ENCODE measurements at places on chromosomes 7 and 10.
A peak's percentile ranks its signal among the peaks of the same experiment; 100 is the strongest.

GRCh38 chr7:7519056-7519455, 16.6 kb downstream of the COL28A1 start:
- no peak for DNase-seq

DNA sequence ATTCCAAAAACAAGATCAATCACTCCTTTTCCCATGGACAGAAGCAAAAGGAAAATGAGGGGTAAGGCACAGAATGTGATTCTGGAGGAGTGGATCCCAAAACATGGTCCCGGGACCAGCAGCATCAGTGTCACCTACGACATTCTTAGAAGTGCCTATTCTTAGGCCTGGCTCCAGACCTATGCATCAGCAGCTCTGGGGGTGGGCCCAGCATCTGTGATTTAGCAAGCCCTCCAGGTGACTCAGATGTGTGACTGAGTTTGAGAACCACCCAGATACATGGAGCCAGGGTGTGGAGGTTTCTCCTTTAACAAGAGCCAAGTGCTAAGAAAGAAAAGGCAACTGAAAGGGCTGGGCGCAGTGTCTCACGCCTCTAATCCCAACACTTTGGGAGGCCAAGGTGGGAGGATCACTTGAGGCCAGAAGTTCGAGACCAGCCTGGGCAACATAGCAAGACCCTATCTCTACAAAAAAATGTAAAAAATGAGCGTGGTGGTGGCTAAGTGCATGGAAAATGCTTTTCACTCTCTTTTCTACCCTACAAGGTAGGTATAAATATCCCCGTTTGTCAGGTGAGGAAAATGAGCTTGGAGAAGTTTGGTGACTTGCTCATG, 17.1 kb upstream of the ARPC1A start:
- DNase-seq, result no peak

DNA sequence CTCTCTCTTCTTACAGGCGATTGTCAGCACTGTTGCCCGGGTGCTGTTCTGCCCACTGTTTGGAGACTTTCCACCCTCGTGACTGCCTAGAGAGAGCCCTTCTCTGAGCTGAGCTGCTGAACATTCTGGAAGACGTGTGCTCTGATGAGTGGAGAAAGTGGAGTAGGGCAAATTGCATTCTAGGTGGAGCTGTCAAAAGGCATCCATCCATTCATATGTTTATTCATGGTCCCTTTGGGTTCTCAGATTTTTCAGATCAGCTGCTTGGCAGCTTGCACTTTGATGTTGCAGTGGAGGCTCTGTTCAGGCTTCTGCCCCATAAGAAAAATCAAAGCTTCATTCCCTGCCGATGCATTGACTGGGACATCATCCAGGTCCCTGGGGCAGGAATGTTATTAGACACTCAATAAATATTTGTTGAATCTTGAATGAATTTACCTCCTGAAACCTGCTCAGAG, 120.7 kb upstream of the EEPD1 start:
- DNase-seq, result no peak

GRCh38 chr10:43322769-43323168, 48.7 kb upstream of the FXYD4 start:
- DNase-seq, result peak; percentile 70

DNA sequence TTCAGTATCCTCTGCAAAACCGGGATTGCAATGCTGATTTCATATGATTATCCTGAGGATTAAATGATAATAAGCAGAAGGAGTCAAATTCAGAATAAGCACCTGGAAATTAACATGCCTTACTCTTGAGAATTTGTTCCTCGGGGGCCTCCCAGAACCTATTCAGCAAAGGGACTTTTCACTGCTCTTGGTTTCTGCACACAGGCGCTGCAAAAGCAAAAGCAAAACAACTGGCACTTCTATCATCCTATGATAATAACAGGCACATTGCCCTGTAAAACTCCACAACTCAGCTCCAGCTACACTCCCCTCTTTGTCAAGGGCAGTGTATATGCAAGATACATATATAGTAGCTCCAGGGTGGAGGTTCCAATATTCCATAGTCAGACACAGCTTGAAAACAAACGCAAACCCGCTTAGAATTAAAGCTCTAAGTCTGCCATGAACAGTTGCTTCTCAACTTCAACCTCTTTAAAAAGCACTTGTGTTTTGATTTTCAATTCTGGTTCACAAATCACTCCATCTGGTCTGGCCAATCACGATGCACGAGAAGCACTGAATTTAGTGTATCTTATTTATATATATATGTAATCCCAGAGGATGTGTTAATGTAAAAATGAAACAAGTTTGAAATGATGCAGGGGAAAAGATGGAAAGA, 119.9 kb upstream of the PTER start:
- no peak for DNase-seq

- DNase-seq, result no peak
Observed at GRCh38 chr10:12608761-12609160, 259.4 kb downstream of the CAMK1D start.
